ENCODE measurements at places on chromosomes 1 and 21.

- DNase-seq, result no peak
Observed at GRCh38 chr1:16321176-16321867, 31.0 kb downstream of the FBXO42 start.

GRCh38 chr1:78370356-78370755 is 120.4 kb upstream of the PTGFR start:
- DNase-seq, result no peak

DNA sequence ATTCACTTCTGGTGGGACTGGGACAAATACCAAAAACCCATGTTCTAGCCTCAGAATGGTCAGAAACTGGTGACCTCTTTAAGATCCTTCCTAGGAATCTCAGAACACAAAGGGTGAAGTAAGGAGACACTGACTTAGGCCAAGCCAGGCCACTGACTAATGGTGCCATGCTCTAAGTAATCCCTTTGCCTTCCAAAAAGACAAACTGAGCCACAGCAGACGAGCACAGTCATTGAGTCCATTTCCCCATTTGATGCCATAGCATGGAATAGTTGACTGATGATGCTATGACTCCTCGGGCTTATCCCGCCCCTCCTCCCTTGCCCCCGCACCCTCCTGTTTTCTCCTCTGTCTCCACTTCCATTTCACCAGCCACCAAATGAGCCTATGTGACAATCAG is 145.8 kb upstream of the ZNF648 start:
- no peak for DNase-seq

- no peak for DNase-seq
Observed at GRCh38 chr1:30900931-30901560, 7.5 kb downstream of the SDC3 start.

DNA sequence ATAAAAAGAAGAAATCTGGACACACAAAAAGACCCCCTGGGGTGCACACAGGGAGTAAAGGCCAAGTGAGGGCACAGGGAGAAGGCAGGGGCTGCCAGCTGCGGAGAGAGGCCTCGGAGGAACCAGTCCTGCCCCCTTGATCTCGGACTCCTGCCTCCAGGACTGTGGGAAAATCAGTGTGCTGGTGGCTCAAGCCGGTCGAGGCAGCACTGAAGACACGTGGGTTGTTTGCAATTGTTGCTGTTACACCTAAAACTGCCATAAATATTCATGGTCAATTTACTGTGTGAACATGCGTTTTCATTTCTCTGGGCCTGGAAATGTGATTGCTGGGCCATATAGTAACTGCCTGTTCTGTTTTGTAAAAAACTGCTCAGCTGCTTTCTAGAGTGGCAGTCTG is 18.5 kb downstream of the IBA57 start:
- DNase-seq, result no peak

- DNase-seq, result no peak
Observed at GRCh38 chr1:166166329-166166697, 488 bp downstream of the FAM78B start.

DNA sequence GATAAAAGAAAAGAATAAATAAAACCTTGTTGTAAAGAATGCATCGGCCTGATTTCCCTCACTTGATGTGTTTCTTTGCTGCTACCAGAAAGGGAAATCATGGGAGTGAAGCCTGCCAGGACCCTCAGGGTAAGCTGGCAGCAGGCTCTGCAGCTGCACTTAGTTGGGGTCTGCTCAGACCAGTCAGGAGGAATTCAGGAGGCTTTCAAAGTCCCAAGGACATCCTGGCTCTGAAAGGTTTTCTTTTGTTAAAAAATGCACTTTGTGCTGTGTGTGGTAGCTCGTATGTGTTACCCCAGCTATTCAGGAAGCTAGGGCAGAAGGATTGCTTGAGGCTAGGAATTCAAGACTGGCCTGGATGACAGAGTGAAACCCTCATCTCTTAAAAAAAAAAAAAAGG is 254.8 kb downstream of the ZNF648 start:
- no peak for DNase-seq

- DNase-seq, result no peak
Observed at GRCh38 chr1:184597650-184598357, 156.9 kb downstream of the EDEM3 start.

GRCh38 chr1:154404511-154404931 is 622 bp upstream of the IL6R start:
- DNase-seq, result no peak

GRCh38 chr1:53766831-53767405 is 28.0 kb upstream of the GLIS1 start:
- no peak for DNase-seq

- DNase-seq, result no peak
Observed at GRCh38 chr21:36968976-36969375, 2.5 kb upstream of the HLCS start.

- no peak for DNase-seq
Observed at GRCh38 chr21:43790010-43790524, 690 bp downstream of the RRP1 start.

DNA sequence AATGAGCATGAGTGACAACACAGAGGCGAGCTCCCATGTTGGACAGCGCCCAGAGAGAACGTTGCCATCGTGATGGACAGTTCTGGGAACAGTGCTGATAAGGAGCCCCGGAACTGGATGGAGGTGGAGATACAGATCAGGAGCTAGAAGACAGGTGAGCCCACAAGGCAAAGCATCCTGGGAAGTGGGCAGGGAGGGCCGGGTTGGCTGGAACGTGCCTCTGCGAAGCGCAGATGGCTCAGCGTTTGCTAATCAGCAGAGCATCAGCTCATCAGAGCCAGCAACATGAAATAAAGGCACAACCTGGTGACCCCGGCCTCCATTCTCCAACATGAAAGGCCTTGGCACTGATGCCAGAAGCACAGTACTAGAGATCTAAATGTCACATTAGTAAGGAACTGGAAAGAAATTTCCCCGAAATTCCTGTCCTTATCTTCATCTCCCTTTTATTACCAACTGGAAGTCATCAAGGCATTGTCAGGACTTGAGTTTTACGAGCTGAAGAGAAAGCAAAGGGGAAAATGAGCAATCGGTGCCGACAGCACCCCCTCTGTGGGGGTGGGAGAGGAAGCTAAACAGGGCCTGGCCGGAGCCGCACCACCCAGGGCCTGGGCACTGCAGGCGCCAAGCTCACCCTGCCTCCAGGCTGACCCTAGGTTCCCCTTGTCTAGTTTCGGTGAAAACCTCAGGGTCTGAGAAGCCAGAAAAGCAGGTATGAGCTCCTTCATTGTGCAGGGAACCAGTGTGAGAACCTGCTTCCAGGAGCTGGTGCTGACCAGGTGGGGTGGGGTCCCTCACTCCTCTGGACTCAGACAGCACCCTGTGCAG is 19.9 kb downstream of the ABCA4 start:
- DNase-seq, result no peak

DNA sequence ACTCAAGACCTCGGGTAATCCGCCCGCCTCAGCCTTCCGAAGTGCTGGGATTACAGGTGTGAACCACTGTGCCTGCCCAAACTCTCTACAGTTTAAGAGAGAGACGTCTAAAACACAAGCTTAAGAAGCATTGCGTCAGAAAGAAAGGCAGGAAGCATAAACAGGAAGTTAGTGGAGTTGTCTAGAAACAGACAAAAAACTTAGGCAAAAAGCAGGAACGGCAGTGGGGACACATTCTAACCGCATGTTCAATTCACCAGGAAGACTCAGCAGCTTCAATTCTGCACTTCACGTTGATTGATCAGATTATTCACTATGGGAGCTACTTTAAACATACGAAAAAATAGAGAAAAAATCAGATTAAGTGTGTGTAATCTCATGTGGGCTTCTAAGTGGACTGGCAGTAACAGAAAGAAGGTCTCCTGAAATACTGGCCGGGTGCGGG is 7.4 kb downstream of the CFAP74 start:
- DNase-seq, result no peak

- DNase-seq, result no peak
Observed at GRCh38 chr1:1593834-1594601, 5.9 kb downstream of the FNDC10 start.

- DNase-seq, result no peak
Observed at GRCh38 chr1:16441282-16441665, 750 bp downstream of the NECAP2 start.

GRCh38 chr1:109792056-109792831 is 28.5 kb upstream of the EPS8L3 start:
- DNase-seq, result no peak

DNA sequence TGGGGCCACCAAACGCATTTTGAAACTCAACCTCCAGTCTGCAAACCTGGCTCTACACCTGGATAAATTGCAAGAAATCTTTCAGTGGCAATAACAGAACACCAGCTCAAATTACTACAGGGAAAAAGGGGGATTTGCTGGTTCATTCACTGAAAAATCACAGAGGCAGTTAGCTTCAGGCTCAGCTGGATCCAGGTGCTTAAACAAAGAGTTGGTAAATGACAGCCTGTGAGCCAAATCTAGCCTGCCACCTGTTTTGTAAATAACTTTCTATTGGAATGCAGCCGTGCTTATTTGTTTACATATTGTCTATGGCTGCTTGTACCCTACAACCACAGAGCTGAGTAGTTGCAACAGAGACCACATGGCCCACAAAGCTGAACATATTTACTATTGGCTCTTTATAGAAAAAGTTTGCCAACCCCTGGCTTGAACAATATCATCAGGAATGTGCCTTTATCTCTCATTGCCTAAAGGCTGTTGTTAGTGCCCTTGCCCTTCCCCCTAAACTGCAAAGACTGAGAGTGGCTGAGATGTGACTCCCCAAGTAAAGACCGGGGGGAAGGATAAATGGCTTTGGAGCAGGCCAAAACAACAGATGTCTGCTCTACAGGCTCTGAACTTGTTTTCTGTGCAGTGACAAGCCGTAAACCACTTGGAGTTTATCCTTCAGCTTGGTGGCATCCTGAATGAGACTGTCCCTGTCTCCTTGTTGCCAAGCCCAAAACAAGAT is 21.5 kb upstream of the PTPRF start:
- DNase-seq, result no peak

DNA sequence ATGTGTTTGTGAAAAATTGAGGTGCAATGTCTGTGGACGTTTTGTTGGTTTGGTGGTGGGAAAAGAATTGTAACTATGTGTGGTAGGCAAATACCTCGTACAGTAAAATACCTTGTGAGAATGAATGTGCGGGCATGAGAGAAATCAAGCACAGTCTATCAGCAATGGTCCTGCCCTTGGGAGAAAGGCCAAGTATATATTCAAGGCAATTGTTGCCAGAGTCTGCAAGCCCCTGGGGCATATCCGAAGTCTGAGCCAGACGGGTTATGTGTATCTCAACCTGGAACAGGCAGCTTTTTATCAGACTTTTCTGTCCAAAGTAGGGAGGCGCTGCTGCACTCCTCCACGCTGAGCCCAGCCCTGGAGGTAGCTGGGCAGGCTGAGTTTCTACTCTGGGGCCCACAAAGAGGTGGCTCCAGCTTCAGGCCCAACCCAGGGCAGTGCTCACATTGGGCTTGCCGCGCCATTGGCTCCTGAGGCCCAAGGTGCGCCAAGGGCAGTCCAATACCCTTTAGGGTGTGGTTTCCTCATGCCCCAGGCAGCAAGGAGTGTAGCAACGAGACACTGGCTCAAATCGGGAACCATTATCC is 9.4 kb upstream of the GNL2 start:
- DNase-seq, result no peak

GRCh38 chr1:182724215-182724614 is 39.8 kb upstream of the RGS8 start:
- no peak for DNase-seq

DNA sequence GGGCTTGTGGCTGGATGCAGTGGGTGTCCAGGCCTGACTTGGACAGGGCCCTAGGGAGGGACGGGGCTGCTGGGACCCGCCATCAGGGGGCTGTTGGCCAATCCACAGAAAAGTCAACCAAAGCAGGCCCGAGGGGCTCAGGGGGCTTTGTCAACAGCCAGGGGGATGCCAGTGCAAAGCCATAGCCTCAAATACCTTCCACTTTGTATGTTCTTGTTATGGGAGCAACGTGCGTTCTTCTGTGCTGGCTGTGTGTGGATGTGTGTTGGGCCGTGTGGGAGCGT is 35.4 kb upstream of the ARF1 start:
- DNase-seq, result no peak

DNA sequence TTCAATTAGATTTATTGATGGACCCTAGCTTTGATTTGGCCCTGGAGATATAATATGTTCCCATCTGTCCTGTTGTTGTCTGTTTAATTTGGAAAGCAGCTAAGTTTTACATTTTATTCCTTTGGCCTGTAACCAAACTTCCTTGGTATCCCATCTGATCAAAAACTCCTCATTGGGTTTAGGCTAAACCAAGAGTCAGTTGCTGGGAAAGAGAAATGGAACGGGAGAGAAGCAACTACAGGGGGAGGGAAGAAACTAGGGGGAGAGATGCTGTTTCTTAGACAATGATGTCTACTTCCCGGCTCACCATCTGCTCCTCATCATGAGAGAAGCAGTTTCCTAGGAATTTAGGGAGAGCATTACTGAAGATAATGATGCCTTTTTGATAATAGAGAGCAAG is 141.8 kb downstream of the SYT2 start:
- DNase-seq, result no peak

DNA sequence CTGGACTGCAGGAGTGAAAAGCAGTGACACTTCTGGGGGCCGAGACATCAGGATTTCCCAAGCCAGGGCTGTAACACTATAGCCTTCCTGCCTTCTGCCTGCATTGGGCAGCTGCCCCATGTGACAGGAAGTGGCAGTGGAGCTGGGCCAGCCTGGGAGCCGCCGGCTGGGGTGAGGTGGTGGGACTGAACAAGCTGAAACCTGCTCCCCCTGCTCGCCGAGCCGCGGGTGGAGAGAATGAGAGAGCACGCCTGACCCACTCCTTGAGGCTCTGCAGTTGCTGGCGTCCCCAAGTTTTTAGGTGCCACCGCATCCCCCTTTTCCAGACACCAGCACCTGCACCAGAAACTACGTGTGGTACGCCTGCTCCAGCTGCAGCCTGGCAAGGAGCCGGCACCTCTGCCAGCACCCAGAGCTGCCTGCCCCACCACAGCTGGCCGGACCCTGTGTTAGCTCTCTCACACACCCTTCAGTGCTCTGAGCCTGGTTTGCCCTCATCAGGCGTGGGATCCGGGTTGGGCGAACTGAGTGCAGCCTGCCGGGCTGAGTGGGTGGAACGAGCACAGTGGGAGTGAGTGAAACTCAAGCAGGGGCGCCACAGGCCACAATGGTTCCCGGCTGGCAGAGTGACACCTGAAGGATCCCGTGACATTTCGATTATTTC is 119.4 kb downstream of the AKT3 start:
- no peak for DNase-seq

DNA sequence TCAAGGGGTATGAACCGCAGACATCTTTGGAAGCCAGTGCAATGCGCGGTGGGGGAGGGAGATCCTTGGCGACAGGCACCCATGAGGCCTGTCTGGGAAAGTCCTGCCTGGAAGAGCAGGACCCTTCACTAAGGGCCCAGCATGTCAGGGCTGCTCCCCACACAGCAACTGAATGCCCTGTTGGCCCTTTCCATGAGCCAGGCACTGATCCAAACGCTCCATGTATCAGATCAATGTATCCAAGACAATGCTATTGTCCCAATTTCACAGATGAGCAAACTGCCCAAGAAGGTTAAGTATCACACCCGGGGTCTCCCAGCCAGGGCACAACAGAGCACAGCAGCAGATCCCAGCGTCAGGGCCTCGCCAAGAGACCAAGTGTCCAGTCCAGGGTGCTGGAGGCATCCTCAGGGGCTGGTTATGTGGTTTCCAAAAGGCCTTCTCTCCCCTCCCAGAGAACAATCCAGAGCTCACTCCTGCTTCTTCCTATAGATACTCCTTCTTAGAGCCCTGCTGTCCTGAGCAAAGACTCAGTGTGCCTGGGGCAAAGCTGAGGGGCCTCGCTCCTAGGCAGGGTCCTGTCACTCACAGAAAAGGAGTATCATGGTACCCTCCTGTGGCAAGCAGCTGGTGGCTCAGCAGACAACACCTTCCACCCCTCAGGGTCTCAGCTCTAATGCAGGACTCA is 328.0 kb downstream of the NPHP4 start:
- DNase-seq, result no peak

GRCh38 chr1:84525779-84526178 is 19.4 kb upstream of the GNG5 start:
- no peak for DNase-seq

- DNase-seq, result no peak
Observed at GRCh38 chr1:11822091-11822490, 16.1 kb downstream of the CLCN6 start.
